Stimulated activated CD8-positive, alpha-beta memory T cell treated with anti-CD3 and anti-CD28 coated beads, Interleukin-2, amount 100 ng/mL, for 1 hour (primary cell): ENCODE measurements at places on chromosomes 7 and 10.

DNA sequence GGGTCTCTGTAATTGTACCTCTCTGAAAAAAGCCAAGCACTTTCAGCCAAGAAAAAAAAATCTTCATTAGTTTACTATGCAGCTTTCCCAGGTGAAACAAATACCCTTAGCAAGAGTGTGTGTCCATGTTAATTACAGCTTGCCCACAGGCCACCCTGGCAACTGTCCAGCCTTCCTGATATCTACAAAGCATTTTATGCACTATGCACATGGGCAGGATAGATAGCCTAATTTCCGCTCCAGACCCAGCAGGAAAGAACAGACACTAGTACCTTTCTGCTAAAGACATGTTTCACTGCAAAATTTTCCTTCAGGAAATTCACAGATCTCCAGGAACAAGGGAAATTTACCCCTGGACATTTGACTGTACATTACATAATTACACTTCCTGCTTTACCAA lies 24.4 kb downstream of the CACNA2D1 start:
- no peak for DNase-seq

GRCh38 chr10:58827381-58827780 lies 314.7 kb downstream of the BICC1 start:
- no peak for DNase-seq

- DNase-seq = no peak
These were observed 404.6 kb downstream of the RPS24 start for GRCh38 chr10:78437998-78438906.

GRCh38 chr10:77111611-77112550 lies 525.7 kb downstream of the KCNMA1 start:
- DNase-seq = no peak

- no peak for DNase-seq
These were observed 12.3 kb upstream of the IKZF1 start for GRCh38 chr7:50292165-50292757.

GRCh38 chr10:18079665-18080295 lies 60.4 kb upstream of the CACNB2 start:
- no peak for DNase-seq

GRCh38 chr10:94111367-94111766 lies 117.6 kb downstream of the PLCE1 start:
- DNase-seq = no peak

DNA sequence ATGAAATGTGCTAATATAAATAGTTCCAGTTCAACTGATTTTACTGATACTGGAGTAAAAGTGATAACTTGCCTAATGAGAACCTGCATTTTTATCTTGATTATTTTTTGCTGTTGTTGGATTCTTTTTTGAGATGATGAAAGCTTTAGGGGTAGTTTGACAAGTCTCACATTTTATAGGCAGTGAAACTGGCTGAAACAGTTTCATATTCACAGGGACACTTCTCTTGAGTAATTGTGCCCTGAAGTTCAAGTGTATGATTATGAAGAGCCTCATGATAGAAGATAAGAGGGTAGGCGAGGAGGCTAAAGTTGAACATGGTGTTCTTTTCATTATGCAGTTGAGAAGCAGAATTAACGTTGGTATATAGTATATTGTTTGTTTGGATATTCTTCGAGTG lies 5.1 kb downstream of the AUTS2 start:
- no peak for DNase-seq

DNA sequence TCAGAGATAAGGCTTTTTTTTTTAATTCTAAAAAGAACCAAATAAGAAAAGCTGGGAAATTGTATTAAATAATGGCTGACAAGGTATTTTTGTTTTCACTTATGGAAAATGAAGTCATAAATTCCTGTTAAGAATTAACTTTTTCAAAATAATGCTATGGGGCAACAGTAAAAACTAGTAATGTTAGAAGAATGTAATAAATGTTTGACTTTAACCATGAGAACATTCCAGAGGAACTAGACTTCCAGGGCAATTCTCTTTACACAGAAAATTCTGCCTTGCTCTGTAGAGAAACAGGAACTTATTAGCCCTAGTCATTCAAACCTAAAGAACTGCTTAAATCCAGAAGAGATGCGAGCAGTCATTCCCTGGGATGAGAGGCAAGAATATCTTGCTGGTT lies 571.1 kb downstream of the IPMK start:
- no peak for DNase-seq

GRCh38 chr7:37201003-37201875 lies 247.4 kb downstream of the ELMO1 start:
- DNase-seq = no peak

DNA sequence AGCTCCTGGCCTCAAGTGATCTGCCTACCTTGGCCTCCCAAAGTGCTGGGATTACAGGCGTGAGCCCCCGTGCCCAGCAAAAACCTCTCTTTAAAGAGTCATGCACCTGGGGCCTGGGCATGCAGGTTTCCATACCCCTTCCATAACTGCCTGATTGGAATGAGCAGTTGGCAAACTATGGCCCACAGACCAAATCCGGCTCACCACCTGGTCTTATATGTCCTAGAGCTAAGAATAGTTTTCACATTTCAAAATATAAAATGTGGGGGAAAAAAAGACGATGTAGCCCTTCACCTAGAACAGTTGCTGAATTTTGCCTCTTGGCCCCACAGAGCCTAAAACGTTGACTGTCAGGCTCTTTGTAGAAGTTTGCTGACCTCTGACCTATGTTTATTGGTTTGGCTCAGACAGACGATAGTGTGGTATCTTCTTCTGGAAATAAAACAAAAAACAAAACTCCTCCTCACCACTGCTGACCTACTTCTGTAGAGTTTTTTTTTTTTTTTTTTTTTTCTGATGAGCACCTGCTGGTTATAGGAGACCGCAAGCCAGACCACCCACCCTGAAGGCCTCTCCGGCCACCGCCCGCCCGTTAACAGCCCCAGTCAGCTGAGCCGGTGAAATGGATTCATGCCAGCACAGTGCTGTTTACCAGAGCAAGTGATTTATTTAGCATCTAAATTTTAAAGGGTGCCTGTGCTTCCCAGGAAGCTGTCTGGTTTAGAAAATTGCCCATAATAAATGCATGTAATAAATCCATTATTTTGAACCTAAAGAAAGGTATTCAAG lies 33.5 kb upstream of the SFRP5 start:
- no peak for DNase-seq

GRCh38 chr10:124724279-124725027 lies 19.7 kb downstream of the FAM53B start:
- DNase-seq = no peak

DNA sequence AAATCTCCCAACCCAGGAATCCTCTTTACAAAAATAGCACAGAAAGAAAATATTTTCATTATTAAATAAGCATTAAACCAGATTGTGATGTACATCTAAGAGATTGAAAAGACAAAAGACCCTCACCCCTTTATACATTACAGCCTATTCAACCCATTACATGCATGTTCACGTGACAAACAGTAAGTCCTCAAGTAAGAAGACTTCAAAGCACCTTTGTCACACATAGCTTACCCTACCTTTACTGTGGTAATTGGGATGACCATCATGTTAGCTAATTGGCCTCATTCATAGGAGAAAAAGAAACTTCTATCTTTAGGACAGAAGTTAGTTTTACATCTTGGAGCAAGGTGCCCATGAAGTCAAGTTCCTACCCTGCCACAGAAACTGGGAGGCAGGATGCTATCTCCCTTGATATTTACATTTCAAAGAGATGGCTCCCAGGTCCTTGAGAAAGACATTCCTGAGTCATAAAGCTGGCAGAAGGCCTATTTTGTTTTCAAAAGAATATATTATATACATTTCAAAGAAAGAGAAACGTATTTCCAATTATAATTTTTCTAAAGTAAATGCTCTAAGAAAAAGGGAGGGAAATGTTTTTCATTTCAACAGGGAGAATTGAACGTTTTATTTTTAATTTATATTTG lies 48.1 kb downstream of the GNAI1 start:
- DNase-seq = no peak

GRCh38 chr10:2097937-2098336 lies 360.6 kb upstream of the ADARB2 start:
- DNase-seq = no peak

- no peak for DNase-seq
These were observed 8.1 kb downstream of the SKIDA1 start for GRCh38 chr10:21517134-21518031.

DNA sequence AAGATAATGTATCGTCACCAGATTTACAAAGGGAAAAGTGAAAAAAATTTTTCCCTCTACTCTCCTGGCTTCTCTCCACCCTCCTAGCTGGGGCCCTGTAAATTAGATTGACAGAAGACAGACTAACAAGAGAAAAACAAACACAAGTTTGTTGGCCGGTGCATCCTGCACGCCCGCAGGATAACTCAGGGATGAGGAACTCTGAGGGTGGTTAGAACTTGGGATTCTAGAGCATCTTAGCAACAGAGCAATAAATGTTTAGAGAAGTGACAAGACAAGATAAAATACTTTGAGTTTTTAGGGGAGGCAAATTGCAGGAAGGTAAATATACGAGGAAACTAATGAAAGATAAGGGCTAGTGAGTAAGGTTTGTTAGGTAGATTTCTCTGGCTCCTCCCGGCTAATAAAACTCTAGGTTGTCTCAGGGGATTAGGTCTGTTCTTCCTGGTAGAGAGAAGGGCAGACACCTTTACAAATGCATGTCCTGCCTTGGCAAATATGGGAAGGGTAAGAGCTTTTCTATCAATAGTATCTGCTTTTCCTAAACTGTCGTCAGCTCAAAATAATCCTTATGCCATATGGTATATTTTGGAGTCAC lies 4.3 kb upstream of the UCN3 start:
- DNase-seq = no peak

GRCh38 chr10:97514344-97514743 lies 15.6 kb downstream of the UBTD1 start:
- DNase-seq = no peak

- DNase-seq = no peak
These were observed 91.1 kb downstream of the CH25H start for GRCh38 chr10:89115876-89116627.

DNA sequence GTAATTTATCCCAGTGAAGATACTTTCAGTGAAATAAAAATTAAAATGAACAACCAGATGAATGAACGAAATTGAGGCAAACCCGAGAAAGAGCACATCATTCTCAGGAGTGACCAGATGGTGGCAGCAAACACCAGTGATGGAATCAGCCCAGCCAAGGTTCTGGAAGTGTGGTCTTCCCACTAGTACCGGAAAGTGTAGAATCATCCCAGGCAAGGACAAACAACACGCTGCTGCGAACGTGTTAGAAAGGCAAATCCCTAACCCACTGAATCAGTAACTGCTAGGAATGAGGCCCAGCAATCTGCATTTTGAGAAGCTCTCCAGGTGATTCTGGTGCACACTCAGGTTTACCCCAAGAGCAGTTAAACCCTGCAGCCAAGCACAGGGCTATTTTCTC lies 15.5 kb upstream of the SLC18A3 start:
- no peak for DNase-seq

GRCh38 chr7:3648276-3648675 lies 347.2 kb downstream of the SDK1 start:
- DNase-seq = no peak

GRCh38 chr7:74051193-74051592 lies 23.2 kb downstream of the ELN start:
- no peak for DNase-seq

GRCh38 chr10:84665883-84666463 lies 337.6 kb downstream of the CCSER2 start:
- no peak for DNase-seq

DNA sequence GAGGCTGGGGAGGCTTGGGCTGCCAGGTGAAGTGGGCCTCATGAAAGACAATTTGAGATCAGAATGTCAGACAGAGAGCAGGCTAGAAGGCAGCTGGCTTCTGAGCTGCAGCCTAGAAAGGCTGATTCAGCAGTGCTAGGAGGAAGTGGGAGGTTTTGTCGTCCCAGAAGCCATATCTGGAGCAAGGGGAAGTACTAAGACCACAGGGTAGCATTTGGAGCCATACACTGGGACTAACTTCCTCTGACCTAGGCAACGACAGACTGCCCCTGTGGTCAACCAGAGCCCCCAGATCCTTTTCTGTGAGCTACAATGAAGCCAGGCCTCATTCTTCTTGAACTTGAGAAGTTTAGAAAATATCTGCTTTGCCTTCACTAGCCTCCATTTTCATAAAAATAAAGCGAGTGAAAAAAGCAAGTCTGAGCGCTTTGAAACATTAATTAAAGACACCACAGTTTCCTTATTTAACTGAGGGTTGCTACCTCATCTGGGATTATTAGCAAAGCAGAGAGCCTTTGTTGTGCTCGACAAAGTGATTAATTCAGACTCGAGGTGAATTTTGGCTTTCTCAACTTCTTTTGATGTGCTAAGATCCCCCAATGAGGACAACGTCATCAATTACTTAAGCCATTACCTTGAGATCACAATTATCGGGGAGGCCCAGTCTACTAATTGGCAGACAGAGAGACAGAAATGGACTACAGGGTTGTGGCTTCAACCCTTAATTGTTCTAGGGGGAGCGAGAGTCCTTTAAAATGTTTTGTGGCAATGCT lies 26.6 kb downstream of the TBXAS1 start:
- DNase-seq = no peak
